Calu3 (cell line): ENCODE measurements at places on chromosomes 2 and 18.

GRCh38 chr2:207833251-207833751 is 63.6 kb upstream of the FZD5 start:
- H3K4me3 ChIP-seq: no peak overlapping the region
- no peak for DNase-seq
- H3K4me1 ChIP-seq: peaks cover 34% of the 10 kb centered on the region
- H3K27me3 ChIP-seq: no peaks in the 10 kb centered on the region
- H3K27ac ChIP-seq: no peak overlapping the region

GRCh38 chr18:13219593-13220159 is 1.1 kb downstream of the LDLRAD4 start:
- no peaks in the 10 kb centered on the region for H3K4me1 ChIP-seq
- peaks cover 6% of the 10 kb centered on the region for H3K36me3 ChIP-seq
- no peak overlapping the region for H3K27ac ChIP-seq
- peaks cover 81% of the 10 kb centered on the region for H3K27me3 ChIP-seq
- H3K4me3 ChIP-seq: peak overlapping the region; percentile 13
- no peak for DNase-seq

DNA sequence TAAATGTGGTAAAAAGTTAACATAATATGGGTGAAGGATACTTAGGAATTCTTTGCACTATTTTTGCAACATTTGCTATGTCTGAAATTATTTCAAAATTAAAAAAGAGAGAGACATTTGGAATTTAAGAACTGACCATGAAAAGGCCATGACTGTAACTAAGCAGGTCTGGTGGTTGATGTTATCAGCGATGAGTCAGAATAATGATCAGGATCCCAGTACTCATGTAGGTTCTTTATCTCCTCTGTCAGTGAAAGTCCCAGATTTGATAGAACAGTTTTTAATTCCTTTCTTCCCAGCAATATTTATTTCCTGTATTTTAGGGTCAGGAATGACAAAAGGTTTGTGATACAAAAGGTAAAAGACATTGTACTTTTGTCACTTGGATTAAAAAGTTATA is 242.4 kb upstream of the ZNF521 start:
- no peaks in the 10 kb centered on the region for H3K36me3 ChIP-seq
- no peaks in the 10 kb centered on the region for H3K27me3 ChIP-seq
- H3K27ac ChIP-seq: no peak overlapping the region
- no peak overlapping the region for H3K4me3 ChIP-seq
- no peaks in the 10 kb centered on the region for H3K4me1 ChIP-seq
- no peak for DNase-seq

DNA sequence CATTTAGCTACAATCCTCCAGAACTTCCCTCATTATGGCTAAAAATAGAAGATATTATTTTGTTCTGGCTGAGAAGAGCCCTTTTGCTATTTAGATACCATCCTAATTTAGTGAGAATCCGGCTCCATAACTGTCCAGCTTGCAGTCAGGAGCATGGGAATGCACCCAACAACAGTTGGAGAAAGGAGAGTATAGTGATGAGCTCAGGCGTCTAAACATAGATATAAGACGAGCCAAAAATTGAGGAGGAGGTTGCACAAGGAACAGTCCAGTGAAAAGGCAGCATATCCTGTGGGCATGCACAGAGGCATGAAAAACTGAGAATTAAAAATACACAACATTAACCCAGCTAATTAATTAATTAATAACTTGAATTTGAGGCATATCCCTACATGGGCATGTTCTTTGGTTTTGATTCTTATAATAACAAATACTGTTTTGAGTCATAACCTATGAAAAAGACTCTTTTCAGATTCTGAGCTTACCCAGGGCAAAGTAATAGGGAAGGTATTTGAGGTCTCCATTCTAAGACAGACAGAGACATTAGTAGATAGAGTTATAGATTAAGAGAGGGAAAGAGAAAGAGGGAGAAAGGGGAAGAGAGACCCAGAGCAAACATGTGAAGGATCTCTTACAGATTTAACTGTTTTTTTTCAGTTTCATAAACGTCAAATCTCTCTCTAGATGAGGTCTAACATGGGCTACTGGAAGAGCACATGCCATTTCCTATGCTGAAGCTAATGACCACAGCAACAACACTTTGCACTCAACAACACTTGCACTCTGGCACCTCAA is 311.2 kb downstream of the OSR1 start:
- H3K36me3 ChIP-seq: peaks cover 5% of the 10 kb centered on the region
- no peak overlapping the region for H3K27ac ChIP-seq
- no peak overlapping the region for H3K4me3 ChIP-seq
- H3K4me1 ChIP-seq: peaks cover 14% of the 10 kb centered on the region

DNA sequence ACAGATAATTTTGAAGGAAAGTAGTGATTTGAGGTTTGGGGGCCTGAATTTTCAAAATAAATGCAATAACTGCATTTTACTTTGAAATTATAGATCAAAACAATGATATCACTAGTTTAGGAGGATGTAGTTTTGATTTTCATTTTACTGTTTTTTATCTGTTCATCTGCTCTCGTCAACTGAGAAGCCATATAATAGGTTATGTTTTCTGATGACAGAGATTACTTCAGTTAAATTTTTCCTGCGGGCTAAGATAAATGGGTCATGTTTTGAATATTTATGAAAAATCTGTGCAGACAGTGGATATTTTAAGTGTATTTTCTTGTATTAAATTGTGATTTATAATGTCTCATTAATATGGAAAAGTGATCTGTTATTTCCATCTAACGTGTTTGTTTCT is 573.4 kb downstream of the CPS1 start:
- peak overlapping the region; percentile 65 for H3K27ac ChIP-seq
- H3K4me1 ChIP-seq: peaks cover 66% of the 10 kb centered on the region
- H3K27me3 ChIP-seq: no peaks in the 10 kb centered on the region
- H3K36me3 ChIP-seq: peaks cover 9% of the 10 kb centered on the region
- no peak overlapping the region for H3K4me3 ChIP-seq

- DNase-seq: peak; percentile 24
- H3K27me3 ChIP-seq: no peaks in the 10 kb centered on the region
- H3K27ac ChIP-seq: no peak overlapping the region
- H3K4me3 ChIP-seq: no peak overlapping the region
- no peaks in the 10 kb centered on the region for H3K36me3 ChIP-seq
Observed at GRCh38 chr18:50006470-50007046, 188.4 kb downstream of the MYO5B start.
